Mesothelial cell of epicardium (in vitro differentiated cells): ENCODE measurements at places on chromosomes 16 and 17. TPM values are rescaled to one million over a fixed set of nuclear protein-coding genes. Genes with fewer than 3 reads are reported as not detected.

ATP2A1 gene
- total RNA-seq, result 2.9 to 3.6 TPM (median 3.0 TPM) in 3 replicates

DNA sequence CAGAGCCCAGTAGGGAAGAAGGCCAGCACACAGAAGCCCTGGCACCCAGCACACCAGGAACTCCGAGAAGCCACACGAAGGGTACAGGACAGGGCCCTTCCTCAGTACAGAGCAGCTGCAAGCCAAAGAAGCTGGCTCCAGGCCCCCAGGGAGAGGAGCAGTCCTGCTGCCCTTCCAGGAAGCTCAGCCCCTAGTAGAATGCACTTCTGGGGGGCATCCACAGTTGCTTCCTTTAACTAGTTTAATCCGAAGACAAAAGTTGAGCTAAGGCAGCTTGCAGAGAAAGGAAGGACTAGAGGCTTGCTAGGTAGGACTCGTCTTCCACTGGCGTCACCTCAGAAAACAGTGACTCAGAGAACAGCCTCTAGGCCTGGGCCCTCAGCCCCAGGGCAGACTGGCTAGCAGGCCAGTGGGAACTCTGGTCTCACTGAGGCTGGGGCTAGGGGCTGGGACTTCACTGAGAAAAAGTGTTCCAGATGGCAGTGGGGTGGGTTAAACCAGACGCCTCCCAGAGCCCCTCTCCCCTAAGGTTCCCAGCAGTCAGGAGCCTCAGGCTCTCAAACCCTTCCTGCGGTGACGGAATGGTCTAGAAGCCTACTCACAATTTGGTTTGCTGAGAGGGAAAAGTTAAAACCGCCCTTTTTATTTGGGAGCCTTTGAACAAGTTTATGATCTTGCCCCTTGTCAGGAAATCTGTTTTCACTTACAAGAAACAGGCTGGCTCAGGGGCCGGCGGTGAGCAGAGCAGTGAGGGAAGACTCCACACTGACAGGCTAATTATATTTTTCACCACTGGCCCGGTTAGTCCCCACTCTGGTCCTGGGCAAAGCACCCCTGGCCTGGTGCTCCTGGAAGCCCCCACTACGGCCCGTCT lies 41.4 kb downstream of the ACTG1 start:
- H3K4me1 ChIP-seq, result peaks cover 8% of the 10 kb centered on the region
- no peaks in the 10 kb centered on the region for H3K27me3 ChIP-seq
- no peaks in the 10 kb centered on the region for H3K36me3 ChIP-seq

MT1F gene
- total RNA-seq, result 0.63 to 0.95 TPM (median 0.66 TPM) in 3 replicates

RNF157 gene
- total RNA-seq, result 6.8 to 8.0 TPM (median 7.8 TPM) in 3 replicates

DNA sequence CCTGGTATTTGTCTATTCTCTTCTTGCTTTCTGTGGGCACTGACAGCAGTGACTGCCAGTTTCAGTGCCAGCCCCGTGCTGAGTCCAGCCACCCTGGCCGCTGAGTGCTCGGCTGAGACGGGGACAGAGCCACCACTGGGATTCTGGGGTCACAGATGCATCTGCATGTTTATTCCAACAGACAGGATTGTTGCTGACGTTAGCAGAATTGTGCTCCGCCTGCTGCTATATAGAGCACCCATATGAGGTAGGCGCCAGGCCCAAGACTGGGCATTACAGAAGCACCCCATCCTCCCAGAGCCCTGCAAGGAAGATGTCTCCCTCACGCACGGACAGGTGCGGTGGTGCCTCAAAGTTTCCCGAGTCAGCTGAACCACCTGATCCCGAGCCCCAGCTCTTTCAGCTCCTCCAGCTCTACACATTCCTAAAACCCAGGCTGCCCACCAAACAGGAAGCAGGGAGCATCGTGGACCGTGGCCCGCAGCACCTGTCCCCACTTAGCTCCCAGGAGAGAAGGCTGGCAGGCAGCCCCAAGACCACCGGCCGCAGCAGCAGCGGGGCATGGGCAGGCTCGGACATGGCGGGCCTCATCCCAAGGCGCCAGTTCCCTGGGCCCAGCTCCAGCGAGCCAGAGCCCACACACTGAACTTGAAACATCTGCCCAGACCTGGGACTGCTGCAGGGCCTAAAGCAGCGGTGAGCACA lies 44.9 kb upstream of the RASD1 start:
- no peak overlapping the region for H3K27ac ChIP-seq
- no peaks in the 10 kb centered on the region for H3K27me3 ChIP-seq
- H3K4me3 ChIP-seq, result no peak overlapping the region

DNA sequence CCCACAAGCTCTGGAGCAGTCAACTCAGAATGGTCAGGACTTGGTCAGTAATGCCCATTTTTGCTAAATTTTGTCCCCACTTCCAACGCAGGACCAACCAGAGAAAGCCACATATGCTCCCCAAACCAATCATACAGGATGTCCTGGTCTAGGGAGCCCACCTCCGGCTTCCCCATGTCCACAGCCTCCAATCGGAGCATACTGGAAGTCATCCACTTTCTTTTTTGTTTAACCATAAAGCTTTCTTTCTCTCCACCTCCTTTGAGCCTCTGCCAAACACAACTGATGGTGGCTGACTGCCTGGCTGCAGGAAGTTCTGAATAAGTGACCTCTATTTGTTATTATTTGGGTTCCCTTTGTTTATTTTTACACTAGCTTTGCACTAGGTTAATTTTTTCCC lies 549.1 kb downstream of the WWOX start:
- H3K4me1 ChIP-seq, result peaks cover 13% of the 10 kb centered on the region
- no peak for DNase-seq
- H3K27me3 ChIP-seq, result no peaks in the 10 kb centered on the region
- H3K27ac ChIP-seq, result no peak overlapping the region
- no peak overlapping the region for H3K4me3 ChIP-seq
- no peaks in the 10 kb centered on the region for H3K36me3 ChIP-seq

GRCh38 chr17:51381262-51381661 lies 120.9 kb downstream of the UTP18 start:
- H3K27ac ChIP-seq, result no peak overlapping the region
- no peak for DNase-seq
- H3K27me3 ChIP-seq, result peaks cover 45% of the 10 kb centered on the region

DNA sequence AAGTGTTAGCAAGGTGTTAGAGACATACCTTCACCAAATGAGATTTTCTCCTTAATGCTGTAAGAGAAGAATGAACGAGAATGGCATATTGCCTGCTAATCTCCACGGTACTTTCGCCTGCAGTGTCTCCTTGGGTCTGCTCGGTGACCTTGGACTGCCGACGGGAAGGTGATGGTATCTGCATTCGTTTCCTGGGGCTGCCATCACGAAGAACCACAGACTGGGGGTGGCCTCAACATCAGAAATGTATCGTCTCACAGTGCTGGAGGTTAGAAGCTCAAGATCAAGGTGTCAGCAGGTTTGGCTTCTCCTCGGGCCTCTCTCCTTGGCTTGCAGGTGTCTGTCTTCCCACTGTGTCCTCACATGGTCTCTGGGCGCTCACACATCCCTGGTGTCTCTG lies 86.3 kb upstream of the TNRC6C start:
- peaks cover 4% of the 10 kb centered on the region for H3K4me1 ChIP-seq
- peaks cover 7% of the 10 kb centered on the region for H3K27me3 ChIP-seq
- H3K4me3 ChIP-seq, result no peak overlapping the region
- peaks cover 4% of the 10 kb centered on the region for H3K36me3 ChIP-seq
- no peak overlapping the region for H3K27ac ChIP-seq

CACNG5 gene
- not detected in 3 replicates for total RNA-seq

MPV17L gene
- 3.1 to 3.9 TPM (median 3.5 TPM) in 3 replicates for total RNA-seq

DNA sequence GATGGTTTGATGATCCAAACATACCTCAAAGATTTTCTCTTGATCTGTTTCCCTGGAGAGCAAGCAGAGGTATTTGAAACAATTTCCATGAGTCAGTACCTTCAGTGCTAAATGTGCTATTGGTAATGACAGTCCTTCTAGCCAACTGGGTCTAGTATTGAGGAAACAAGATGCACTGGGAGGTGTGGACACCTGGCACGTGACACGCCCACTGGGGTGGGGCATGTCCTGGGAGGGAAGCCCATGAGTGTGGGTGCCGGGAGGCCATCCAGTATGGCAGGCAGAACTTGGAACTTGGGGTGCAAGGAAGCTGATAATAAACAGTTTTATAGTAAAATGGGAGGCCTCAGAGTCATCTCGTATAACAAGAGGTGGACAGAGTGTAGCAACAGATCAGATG lies 17.9 kb upstream of the AKAP1 start:
- H3K27ac ChIP-seq, result no peak overlapping the region
- no peak overlapping the region for H3K4me3 ChIP-seq
- peaks cover 16% of the 10 kb centered on the region for H3K4me1 ChIP-seq
- no peak for DNase-seq
- H3K36me3 ChIP-seq, result no peaks in the 10 kb centered on the region
- no peaks in the 10 kb centered on the region for H3K27me3 ChIP-seq

GRCh38 chr16:80968386-80969113 lies 38.1 kb downstream of the CMC2 start:
- H3K36me3 ChIP-seq, result peaks cover 4% of the 10 kb centered on the region
- no peaks in the 10 kb centered on the region for H3K27me3 ChIP-seq
- DNase-seq, result no peak
- no peak overlapping the region for H3K4me3 ChIP-seq

DNA sequence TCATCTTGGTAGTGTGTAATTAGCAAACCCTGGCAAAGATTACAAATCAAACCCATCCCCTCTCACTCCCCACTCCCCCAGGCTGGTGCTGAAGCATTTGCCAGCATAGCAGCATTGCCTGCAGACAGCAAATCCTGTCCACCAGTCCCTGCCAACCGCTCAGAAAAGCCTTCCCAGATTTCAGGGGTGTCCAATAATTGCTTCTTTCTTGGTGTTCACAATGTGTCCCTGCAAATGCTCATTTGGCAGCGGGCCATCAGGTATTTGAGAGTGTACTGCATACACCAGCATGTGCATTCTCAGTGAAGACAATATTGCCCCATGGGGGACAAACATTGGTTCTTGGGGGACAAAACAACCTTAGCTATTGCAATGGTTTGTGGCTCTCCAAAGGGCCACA lies 28.2 kb downstream of the ORC6 start:
- H3K4me3 ChIP-seq, result no peak overlapping the region
- H3K4me1 ChIP-seq, result peaks cover 5% of the 10 kb centered on the region
- no peaks in the 10 kb centered on the region for H3K36me3 ChIP-seq

DNA sequence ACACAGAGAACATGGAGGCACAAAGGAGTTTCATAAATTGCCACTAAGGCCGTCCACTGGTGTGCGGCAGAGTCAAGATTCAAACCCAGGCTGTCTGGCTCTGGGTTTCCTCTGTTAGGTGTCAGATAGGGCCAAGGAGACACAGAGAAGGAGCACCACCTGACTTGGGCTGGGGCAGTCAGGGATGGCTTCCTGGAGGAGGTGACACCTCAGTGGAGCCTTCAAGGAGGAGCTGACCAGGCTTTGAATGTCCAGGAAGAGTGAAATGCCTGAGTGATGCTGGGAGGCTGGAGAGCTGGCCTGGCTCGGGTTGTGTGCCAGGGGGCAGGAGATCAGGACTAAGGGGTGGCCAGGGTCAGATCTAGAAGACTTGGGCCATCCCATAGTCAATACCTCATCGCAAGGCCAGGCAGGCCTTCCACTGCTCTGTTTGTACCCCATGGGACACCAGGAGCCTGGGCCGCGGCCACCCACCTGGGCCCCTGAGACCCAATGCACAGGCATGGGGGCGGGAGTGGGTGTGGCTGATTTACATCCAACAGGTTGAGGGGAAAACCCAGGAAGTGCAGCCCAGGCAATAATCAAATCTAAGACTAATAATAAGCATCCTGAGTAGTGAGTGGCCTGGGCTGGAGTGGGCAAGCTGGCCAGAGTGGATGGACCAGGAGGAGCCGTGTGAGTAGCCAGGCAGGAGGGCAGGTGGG lies 73.7 kb downstream of the USP22 start:
- H3K4me1 ChIP-seq, result peaks cover 13% of the 10 kb centered on the region
- no peak overlapping the region for H3K27ac ChIP-seq
- no peak for DNase-seq
- H3K27me3 ChIP-seq, result no peaks in the 10 kb centered on the region
- H3K4me3 ChIP-seq, result no peak overlapping the region

DNA sequence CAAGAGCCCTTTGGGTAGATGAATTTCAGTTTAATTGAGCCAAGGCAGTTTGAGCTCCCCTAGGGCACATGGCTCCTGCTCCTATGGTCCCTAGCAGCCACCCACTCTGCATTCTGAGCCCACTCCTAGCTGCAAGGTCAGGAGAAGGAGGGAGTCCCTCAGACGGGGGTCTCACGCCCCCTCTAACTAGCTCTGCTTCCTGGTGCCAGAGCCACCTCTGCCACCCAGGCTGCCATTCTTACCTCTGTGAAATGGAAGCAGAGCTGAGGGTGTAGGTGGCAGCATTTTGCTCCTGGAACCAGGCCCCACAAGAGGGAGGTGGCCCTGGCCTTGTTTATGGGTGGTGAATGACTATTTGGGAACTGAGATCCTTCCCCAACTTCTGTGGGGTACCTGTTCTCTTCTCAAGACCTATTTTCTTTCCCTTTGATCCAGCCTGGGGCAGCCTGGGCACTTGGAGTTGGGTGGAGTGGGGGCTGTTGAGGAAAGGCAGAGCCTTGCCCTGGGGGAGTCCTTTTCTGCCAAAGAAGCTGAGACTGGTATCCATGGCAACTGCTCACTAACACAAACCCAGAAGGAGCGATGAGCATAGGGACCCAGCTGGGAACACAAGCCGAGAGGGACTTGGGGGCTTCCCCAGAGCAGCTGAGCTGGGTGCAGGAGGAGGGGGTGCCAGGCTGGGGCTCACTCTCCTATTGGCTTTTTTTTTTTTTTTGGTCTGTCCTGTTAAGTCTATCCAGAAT lies 4.8 kb downstream of the SPNS2 start:
- H3K36me3 ChIP-seq, result no peaks in the 10 kb centered on the region
- peaks cover 33% of the 10 kb centered on the region for H3K4me1 ChIP-seq
- DNase-seq, result no peak
- H3K4me3 ChIP-seq, result no peak overlapping the region

PRAC1 gene
- total RNA-seq, result 14.0 to 16.8 TPM (median 15.2 TPM) in 3 replicates
